ENCODE measurements at places on chromosomes 4 and X. TPM values are rescaled to one million over a fixed set of nuclear protein-coding genes. Genes with fewer than 3 reads are reported as not detected.

The GPR78 gene
- not detected for total RNA-seq

The KLF8 gene
- total RNA-seq = 13.5 TPM

The ACE2 gene
- total RNA-seq = not detected

The FAM9A gene
- total RNA-seq = not detected

The TRMT10A gene
- total RNA-seq = 8.1 TPM

The SSX4B gene
- not detected for total RNA-seq

The NEK1 gene
- 13.4 TPM for total RNA-seq

The HTRA3 gene
- not detected for total RNA-seq

The MAGEA2B gene
- not detected for total RNA-seq

The CDS1 gene
- total RNA-seq = 0.05 TPM

The ADH7 gene
- total RNA-seq = not detected

The PPP2R2C gene
- not detected for total RNA-seq

The SPINK2 gene
- total RNA-seq = not detected

The CXorf49 gene
- not detected for total RNA-seq

The APBB2 gene
- total RNA-seq = 6.2 TPM

The FGF2 gene
- 0.96 TPM for total RNA-seq

The TGIF2LX gene
- not detected for total RNA-seq

The FGF5 gene
- not detected for total RNA-seq

The PPM1K gene
- 72.1 TPM for total RNA-seq

The NDST3 gene
- total RNA-seq = not detected

The SULT1E1 gene
- not detected for total RNA-seq

The THAP9 gene
- total RNA-seq = 1.3 TPM

The EXOC1L gene
- not detected for total RNA-seq

The SPATA4 gene
- not detected for total RNA-seq

The ITIH6 gene
- not detected for total RNA-seq

The CCNB3 gene
- total RNA-seq = 0.83 TPM

The CXCL10 gene
- total RNA-seq = 10.5 TPM

The PDLIM3 gene
- total RNA-seq = not detected

The GAGE13 gene
- total RNA-seq = not detected

All from T-helper 1 cell treated with Interleukin-12 subunit alpha and Interleukin-12 subunit beta and Interleukin-4 antibody, amounts not matched to agents 30 ng/mL and 1 ng/mL, for 36 hours (primary cell).